RKO (cell line): ENCODE measurements at places on chromosomes 7 and 10.
A peak's percentile ranks its signal among the peaks of the same experiment; 100 is the strongest.

- no peak for DNase-seq
Observed at GRCh38 chr7:4726566-4726965, 44.5 kb downstream of the FOXK1 start.

DNA sequence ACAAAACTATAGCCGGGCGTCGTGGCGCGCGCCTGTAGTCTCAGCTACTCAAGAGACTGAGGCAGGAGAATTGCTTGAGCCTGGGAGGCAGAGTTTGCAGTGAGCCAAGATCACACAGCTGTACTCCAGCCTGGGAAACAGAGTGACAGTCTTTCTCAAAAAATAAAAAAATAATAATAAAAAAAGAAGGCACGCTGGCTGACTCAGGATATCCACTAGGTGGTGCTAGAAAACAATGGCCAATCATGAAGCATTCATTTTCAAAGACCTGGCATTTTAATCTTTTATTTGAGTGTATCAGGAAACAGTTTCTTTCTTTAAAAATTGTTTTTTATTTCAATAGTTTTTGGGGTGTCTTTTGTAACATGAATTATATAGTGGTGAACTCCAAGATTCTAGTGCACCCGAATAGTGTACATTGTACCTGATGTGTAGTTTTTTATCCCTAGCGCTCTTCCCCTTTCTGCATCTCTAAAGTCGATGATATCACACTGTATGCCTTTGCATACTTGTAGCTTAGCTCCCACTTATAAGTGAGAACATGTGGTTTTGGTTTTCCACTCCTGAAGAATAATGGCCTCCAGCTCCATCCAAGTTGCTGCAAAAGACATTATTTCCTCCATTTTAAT is 88.6 kb downstream of the LYZL1 start:
- peak; percentile 63 for DNase-seq

DNA sequence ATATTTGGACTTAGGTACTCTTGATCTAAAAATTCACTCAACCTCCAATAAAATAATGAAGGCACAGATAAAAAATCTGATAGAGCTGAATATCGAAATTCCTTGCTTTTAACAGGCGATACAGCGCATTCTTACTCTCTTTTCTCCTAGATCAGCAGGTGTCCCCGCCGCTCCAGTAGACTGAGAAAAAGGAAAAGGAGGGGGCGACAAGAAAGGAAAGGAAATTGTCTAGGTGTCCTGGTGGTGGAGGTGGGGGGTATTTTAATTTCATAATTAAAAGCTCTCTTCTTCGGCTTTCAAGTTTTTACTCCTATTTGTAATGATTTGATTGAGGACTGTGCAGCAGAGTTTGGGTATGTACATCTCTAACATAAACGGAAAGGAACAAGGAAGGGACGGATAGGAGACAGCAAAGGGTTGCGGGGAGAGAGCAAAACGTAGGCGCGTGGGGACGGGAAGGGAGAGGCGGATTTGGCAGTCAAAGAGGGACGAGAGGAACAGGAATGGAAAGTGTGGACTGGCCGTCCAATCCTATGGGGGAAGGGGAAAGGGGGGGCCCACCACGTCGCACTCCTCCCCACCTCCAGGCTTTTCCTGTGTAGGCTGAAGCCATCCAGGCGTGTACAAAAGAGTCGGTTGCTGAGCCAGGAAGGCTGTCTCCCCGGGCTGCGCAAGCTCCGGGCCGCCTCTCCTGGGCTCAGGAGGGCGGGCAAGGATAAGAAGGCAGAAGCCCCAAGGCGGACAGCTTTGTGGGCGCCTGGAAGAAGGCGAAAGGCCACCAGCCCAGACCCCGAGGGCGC is 875 bp upstream of the HECTD2 start:
- DNase-seq: peak; percentile 90

GRCh38 chr7:82506208-82506607 is 62.6 kb upstream of the CACNA2D1 start:
- no peak for DNase-seq

- DNase-seq: no peak
Observed at GRCh38 chr10:58457761-58458616, 54.7 kb upstream of the BICC1 start.

- DNase-seq: no peak
Observed at GRCh38 chr10:106857213-106857612, 307.3 kb downstream of the SORCS1 start.

GRCh38 chr7:82109288-82109687 is 334.3 kb downstream of the CACNA2D1 start:
- DNase-seq: peak; percentile 70

- peak; percentile 58 for DNase-seq
Observed at GRCh38 chr10:32954545-32955298, 3.3 kb downstream of the ITGB1 start.

GRCh38 chr10:6299743-6300105 is 97.0 kb downstream of the PFKFB3 start:
- DNase-seq: no peak

GRCh38 chr10:110069502-110069982 is 61.8 kb downstream of the ADD3 start:
- DNase-seq: no peak

DNA sequence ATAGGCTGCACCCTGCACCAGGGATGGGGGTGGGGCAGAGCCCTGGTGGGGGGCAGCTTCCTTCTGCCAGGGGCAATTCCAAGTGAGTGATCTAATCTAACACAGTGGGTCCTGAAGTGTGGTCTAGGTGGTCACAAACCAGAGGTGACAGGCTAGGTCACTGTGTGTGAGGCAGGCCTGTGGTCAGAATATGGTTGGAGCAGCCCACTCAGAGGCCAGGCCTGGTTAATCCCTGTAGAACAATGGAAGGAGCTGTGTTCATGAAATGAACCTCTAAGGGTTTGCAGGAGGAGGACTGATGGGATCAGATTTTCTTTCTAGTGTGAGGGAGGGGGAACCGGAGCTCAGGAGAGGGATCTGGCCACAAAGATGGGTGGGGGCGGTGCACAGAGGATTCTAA is 10.0 kb upstream of the TSPAN14 start:
- DNase-seq: no peak

GRCh38 chr7:93040355-93040754 is 77.4 kb downstream of the SAMD9 start:
- no peak for DNase-seq

DNA sequence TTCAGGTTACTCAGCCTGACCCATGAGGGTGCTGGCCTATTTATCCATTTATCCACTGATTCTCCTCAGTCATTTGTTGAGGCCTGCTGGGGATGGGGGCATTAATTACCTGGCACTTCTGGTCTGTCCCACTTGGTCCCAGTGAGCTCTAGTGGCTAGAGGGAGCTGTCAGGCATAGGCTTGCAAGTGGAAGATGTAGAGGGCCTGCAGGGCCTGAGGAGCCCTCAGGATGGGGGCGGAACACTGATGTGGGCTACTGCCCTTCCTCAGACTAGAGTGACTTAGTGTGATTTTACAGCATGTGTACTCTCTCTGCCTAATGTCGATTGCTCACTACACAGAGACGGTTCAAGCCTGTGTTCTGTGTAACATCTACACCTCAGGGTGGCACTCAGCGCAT is 45.3 kb downstream of the TMEM178B start:
- no peak for DNase-seq

DNA sequence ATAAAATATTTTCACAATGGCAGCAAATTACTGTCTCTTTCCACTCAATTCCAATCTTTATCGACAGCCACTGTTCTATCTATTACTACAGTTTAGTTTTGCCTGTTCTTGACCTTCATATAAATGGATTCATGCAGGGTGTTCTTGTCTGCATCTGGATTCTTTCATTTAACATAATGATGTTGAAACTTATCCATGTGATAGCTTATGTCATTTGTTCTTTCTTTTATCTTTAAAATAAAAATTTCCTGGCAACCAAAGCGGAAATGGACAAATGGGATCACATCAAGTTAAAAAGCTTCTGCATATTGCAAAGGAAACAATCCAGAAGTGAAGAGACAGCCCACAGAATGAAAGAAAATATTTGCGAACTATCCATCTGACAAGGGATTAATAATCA is 20.5 kb upstream of the DMTF1 start:
- no peak for DNase-seq

DNA sequence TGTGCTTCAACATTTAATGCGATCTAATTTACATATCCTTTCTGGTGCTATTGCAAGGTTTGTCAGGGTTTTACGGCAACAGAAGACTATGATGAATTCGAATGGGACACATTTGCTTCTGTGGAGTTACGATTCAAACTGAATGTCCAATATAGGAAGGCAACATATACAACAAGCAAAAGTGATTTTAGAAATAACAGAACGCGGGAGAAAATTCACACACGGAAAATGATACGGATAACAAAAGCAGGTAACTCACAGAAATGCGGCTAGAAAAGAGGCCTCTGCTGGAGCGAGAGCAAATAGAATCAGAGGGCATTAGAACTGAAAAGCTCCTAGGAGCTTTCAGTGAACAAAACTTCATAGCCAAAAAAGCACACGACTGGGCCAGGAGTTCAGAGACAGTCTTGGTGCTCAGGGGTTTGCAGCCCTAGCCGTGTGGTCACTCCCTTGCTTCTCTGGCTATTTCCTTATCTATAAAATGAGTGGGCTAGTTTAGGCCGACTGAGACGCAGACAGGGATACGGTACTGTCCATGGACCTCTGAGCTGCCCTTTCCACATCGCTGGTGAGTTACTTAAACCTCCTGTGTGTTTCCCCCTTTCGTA is 557 bp upstream of the TAX1BP1 start:
- DNase-seq: peak; percentile 74

DNA sequence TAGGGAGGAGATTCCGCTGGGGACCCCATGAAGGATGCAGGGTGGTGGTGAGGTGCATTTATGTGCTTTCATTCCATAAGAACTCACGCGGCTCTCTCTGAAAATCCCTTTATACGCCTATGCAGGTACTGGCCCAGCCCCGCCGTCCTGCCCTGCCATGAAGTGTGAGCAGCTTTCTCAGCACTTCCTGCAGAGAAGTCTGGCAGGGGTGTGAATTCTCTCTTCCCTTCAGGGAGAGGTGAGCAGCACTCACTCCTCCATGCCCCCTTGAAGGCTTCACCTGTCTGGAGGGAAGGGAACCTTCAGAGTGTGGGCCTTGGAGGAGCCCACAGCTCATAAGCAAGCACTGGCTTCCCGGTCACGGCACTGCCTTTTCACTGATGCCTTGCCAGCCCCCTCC is 34.0 kb downstream of the PPP2R2D start:
- no peak for DNase-seq

DNA sequence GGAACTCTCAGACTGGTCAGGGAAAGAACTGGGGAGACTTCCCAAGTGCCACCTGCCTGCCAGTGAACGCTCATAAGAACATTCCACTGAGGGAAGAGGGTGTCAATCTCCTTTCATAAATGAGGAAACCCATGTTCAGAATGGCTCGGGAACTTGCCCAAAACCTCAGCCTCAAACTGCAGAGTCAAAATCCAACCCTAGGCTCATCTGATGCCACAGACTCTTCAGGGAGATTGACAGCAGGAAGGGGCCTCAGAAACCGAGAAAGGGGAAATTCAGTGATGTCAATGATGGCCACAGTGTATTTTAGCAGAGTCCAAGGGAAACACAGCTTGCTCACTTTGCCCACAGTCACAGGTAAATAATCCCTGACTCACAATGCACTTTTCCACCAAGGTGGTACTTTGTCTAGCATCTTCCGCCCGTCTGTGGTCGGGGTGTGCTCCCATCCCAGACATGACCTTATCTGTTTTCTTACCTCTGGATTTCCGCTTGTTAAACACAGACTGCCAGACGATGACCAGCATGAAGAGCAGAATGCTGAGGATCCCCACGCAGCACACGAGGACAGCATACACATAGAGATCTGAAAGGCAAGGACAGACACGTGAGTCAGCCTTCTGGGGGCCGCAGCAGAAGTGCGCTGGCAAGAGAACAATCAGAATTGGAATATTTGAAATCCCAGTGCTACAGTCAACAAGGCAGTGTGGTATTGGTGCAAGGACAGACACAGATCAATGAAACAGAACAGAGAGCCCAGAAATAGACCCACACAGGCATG is 38.4 kb downstream of the VSTM4 start:
- no peak for DNase-seq

- DNase-seq: no peak
Observed at GRCh38 chr7:37037286-37037685, 313.0 kb upstream of the AOAH start.

DNA sequence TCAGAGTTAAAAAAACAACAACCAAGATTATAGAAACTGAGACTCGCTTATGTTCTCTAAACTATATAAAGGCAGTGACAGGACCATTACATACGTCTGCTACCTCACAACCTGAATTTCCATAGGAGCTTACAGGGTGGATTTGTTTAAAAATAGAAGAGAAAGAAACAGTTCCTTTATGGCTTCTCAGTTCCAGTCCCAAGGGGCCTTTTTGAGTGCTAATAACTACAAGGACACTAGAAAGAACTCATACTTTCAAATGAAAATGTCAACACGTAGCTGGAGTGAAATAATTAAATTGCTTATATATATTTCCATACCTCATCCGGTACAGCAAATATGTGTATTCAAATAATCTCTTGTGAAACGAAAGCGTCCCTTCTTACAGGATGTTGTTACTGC is 19.7 kb downstream of the TSPAN12 start:
- DNase-seq: no peak

DNA sequence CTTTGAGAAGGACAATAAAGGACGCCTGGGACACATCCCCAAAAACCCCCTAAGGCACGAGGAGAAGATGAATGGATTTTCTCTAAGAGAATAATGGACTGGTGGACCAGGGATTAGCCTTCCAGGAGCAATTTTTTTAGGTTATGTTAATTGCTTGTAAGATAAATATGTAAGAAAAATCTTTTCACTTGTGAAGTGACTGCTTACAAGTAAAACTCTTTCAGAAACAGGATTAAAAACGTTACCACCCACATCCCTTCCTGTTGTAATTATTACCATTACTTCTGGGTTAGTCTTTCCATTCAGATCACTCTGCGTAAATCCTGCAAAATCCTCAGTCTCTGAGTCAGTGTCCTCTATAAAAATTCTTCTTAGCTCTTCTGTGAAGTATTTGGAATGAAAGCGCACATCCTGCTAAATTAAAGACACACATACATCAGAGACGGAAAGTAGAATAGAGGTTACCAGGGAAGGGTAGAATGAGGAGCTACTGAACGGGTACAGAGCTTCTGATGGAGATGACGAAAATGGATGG is 34.3 kb downstream of the CDCA7L start:
- DNase-seq: no peak

DNA sequence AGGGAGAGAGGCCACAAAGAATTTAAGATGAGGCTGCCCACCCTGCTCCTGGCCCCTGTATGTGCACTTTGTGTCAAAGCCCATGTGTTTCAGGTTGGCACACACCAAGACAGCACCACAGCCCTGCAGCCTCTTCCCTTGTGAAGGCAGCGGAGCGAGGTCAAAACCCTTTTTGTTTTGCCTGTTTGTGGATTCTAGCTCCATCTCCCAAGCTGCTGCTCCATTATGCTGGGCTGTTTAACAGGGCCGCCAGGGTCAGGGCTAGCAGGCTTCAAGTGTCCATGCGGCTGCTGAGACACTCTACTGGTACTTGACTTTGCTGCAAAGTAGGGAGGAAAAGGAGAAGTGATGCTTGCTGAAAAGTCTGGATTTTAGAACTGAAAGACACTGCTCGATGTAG is 142.3 kb upstream of the EFCAB10 start:
- DNase-seq: no peak

DNA sequence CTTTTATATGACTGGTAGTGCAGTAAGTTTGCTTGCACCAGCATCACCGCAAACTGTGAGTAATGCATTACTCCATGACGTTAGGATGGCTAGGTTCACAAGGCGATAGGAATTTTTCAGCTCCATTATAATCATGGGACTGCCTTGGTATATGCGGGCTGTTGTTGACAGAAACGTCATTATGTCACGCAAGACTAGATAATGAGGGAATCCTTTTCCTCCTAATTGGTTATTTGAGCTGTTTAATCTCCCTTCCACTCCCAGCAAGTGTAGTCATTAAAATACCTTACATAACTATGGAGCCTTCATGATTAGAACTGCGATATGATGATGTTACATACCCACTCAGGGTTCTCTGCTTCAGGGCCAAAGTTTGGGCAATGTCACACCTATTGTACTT is 17.3 kb downstream of the KLLN start:
- DNase-seq: peak; percentile 67
